ENCODE measurements at places on chromosomes 16 and 17.

DNA sequence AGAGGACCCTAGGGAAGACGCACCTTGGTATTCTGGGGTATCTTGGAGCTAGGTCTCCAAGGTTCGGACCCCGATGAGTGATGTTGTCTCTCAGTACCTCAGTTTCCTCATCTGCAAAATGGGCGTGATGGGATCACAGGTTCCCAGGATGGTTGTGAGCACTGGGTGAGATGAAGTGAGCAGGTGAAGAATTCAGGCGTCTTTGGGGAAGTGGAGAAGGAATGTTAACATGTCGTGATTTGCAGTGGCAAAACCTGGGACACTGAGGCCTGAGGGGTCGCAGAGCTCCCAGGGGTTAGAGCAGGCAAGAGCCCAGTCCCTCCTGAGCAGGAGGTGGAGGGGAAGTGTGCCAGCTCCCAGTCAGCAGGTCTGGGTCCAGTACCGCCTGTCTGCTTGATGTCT lies 215.1 kb upstream of the GSE1 start:
- DNase-seq, result no peak

- peak; percentile 21 for DNase-seq
Measured at GRCh38 chr17:30517786-30518185, 40.6 kb downstream of the GOSR1 start.

DNA sequence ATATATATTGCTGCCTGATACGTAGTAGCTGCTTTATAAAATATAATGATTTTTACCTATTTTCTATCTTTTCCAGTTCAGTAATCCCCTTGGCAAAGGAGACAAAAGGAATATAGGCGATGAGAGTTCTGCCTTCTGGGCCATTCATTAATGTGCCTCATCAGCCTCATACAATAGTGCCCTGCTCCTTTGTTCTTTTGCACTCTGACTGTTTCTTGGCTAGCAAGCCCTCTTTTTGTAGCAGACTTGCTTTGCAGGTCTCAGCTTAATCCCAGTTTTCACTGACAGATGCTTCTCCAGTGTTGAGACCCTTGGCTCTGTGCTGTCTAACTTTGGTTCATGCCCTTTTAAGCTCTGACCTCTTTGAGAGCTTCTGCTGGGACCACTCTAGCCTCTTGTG lies 10.4 kb downstream of the HSD17B2 start:
- DNase-seq, result no peak

GRCh38 chr16:83968306-83968851 lies 335 bp downstream of the NECAB2 start:
- DNase-seq, result no peak

DNA sequence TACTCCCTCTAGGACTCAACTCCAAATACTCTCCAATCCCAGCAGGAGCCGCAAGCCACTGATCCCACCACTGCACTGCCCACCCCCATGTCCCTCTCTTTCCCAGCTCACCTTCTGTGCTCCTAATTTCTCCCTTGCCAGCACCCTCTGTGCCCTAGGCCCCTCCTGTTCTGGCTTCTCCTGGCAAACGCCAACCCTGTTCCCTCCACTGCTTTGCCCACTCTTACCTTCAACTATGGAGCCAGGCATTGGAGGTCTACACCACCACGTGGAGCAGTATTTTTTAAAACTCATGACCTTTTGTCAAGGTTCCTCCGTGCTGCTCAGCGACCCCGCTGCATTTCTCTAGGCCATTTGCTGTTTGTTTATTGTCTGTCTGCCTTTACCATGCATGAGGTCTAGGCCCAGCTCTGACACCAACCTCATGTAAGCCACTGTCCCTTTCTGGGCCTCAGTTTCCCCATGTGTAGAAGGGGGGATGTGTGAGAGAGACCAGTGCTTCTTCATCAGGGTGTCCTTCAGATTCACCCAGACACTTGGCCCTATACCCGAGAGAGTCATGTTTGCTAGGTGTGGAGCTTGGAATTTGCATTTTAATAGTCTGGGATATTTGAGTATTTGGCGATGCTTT lies 4.6 kb downstream of the CCDC102A start:
- DNase-seq, result no peak

- DNase-seq, result no peak
Measured at GRCh38 chr16:30581457-30581856, 4.0 kb downstream of the ZNF785 start.

GRCh38 chr16:4352843-4353242 lies 1.7 kb upstream of the PAM16 start:
- DNase-seq, result no peak

GRCh38 chr17:27535975-27536374 lies 79.7 kb downstream of the KSR1 start:
- peak; percentile 37 for DNase-seq

DNA sequence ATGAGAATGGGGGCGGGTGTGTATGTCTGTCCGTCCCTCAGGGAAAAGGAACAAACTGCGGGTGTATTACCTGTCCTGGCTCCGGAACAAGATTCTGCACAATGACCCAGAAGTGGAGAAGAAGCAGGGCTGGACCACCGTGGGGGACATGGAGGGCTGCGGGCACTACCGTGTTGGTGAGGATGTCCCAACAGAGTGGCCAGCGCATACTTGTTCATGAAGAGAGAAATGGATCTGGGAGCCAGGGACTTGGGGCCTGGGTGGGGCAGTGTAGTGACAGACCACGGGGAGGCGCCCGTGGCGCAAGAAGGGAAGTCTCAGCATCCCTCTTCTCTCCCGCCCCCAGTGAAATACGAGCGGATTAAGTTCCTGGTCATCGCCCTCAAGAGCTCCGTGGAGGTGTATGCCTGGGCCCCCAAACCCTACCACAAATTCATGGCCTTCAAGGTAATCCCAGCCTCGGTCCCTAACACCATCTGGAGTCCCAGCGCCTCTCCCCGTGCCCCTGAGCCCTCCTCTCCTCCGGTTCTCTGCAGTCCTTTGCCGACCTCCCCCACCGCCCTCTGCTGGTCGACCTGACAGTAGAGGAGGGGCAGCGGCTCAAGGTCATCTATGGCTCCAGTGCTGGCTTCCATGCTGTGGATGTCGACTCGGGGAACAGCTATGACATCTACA lies 3.5 kb upstream of the C17orf107 start:
- no peak for DNase-seq

GRCh38 chr16:79918916-79919315 lies 318.4 kb upstream of the MAF start:
- DNase-seq, result no peak

DNA sequence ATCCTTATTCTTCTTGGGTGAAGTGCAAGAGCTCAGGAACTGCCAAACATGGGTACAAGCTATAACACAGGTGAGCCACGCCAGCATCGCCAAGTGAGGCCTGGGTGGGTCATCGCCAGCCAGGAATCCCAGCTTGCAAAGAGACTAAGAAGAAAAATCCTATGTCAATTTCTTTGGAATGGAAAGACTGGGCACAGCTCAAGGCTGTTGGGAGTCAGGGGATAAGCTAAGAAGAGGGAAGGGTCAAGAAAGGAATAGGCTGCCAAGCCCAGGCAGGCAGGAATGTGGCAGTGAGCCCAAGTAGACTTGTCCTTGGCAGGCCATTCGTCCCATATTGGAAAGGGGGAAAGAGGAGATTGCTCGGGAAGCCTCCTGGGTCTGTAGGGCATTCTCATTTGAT lies 191.4 kb upstream of the CDH5 start:
- DNase-seq, result no peak

DNA sequence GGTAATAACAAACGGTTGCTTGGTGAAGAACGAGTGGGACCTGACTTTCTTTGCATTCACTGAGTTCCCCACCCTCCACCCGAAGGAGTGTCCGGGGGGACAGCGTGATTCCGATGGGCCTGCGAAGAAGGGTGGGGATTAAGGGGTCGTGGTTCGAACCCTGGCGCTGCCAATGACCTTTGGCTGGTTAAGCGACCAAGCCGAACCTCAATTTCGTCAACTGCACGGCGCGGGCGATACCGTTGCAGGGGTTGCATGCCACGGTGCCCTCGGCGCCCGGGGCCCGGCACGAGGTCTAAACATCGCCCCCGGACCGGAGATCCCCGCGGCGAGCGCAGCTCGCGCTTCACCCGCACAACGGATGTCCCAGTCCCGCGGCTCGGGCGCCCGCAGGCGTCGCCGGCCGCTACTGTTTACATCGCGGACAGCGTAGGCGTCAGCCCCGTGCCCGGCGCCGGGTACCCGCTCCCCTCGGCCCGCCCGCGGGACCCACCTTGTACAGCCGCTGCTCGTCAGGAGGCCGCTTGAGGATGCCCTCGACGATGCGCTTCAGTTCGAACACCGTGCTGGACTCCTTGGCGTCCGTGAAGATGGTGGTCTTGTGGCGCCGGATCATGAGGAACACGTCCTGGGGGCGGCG lies 460 bp downstream of the ELOB start:
- DNase-seq, result no peak

GRCh38 chr17:37106049-37106448 lies 157.3 kb downstream of the AATF start:
- no peak for DNase-seq

DNA sequence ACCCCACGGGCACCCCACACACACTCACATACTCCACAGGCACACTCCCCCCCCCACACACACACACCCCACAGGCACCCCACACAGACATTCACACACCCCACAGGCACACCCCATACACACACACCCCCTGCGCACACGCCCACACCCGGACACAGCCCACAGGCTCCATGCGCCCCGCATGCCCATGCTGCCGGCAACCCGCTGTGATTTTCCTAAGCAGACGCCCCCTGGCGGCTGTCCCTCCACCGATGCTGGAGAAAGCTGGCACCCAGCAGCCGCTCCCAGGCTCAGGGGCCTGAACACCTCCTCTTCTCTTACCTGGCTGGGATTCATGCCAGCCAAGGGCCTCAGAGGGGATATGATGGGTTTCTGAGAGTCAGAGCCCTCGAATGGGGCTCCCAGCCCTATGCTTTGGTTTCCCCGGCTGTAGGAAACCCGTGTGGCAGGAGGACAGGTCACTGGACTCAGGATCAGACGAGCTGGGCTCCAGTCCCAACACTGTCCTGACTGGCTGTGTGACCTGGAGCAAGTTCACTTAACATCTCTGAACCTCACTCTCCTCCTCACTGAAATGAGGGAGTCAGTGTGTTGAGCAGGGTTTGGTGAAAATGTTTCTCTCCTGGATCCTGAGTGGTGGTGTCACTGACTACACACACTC lies 19.6 kb upstream of the TNFRSF13B start:
- peak; percentile 68 for DNase-seq

DNA sequence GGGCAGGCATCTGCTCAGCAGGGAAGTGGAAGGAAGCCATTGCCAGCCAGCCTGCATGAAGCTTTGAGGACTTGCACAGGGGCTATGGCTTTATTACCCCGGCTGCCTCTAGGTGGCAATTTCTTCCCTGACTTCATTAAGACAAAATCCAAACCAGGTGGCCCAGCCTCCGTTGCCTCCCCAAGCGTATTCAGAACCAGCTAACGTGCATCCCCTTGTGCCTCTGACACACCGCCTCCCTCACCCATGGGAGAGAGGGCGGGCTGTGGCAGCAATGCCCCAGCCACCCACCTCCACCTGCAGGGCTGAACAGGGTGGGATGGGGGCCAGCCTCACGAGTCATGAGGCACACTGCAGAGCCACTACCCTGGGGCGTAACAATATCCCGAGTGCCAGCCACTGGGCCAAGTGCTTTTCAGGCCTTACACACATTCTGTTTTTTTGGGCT lies 6.8 kb downstream of the KIFC3 start:
- DNase-seq, result peak; percentile 66

GRCh38 chr16:15925631-15926030 lies 23.8 kb upstream of the ABCC1 start:
- DNase-seq, result no peak

- no peak for DNase-seq
Measured at GRCh38 chr17:27217631-27218030, 76.3 kb upstream of the WSB1 start.

DNA sequence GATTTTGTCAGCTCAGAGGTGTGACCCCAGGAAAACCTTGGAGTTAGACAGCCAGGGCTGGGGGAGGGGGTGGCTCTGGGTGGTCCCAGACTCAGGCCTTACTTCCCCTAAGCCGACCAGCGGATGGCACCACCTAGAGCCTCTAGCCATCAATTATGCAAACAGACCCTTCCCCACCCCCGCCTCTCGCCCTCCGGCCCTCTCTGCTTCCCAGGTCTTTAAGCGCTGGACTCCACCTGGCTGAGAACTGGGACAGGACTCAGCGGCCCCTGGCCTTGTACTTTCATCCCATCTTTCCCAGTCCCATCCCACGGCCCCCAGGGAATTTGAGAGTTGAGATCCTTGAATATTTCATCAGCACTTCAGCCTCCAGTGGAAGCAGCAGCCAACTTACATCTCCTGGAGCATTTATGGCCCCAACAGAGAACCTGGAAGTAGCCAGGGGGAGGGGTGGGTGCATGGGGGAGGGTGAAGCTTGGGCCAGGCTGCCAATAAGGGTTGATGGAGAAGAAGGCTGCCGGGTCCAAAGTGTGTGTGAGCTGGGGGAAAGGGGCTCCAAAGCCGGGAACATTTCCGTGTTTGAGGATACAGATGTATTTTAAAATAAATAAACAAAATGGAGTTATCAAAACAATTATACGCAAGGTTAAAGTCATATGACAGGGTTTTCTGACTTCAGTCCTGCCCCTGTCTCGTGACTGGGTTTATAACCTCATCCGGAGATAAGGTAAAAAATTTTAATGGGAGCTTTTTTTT lies 7.5 kb upstream of the JUP start:
- no peak for DNase-seq

DNA sequence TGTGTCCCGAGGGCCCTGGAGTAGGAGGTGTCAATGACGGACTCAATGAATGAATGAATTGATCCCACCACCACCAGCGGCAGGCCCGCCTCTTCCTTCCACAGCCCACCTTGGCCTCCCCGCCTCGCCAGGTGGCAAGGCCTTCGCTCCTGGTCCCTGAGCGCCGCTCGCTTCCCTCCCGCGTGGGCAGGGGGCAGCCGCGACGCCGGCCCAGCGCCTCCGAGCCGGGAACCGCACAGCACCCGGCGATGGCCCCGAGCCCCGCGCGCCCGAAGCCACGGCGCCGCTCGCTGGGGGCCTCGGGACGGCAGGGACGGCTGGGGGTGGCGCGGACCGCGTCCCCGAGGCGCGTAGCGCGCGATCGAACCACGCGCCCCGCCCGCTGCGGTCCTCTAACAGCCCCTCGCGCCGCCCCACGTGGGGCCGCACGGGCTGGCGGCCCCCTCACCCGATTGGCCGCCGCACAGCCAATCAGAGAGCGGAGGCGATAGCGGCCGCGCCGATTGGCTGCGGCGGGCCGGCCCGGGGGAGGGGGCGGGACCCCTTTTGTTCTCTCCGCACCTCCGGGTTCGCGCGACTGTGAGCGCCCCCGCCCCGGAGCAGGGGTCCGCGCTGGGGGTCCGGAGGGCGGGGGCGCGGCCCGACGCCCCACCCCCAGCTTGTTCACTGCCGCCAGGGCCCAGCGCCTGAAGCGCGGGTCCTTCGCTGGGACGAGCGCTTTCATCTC lies 31.4 kb downstream of the ACTG1 start:
- peak; percentile 45 for DNase-seq

DNA sequence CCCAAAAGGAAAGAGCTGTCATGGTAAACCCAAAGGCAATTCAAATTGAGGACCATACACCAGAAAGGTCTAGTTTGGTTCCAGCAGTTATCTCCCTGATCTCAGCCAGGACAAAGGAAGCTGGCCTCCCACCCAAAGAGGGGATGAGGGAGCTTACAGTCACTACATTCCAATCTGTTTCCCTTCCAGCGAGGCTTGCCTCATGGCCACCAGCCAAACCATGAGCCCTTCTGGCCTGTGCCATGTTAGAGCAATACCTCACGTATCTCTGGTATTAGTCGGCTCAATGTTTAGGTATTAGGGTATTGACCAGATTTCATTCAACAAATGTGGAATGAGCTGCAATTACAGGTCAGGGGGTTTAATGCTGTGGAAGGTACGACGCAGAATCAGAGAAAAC lies 8.4 kb downstream of the NDUFAB1 start:
- DNase-seq, result peak; percentile 90

GRCh38 chr16:89904606-89905510 lies 13.8 kb upstream of the MC1R start:
- no peak for DNase-seq
